ENCODE measurements at places on chromosomes 12 and 14.

GRCh38 chr12:79451978-79452377 is 238.8 kb downstream of the PAWR start:
- no peak for DNase-seq

- no peak for DNase-seq
Observed at GRCh38 chr12:58881816-58882215, 38.5 kb downstream of the LRIG3 start.

DNA sequence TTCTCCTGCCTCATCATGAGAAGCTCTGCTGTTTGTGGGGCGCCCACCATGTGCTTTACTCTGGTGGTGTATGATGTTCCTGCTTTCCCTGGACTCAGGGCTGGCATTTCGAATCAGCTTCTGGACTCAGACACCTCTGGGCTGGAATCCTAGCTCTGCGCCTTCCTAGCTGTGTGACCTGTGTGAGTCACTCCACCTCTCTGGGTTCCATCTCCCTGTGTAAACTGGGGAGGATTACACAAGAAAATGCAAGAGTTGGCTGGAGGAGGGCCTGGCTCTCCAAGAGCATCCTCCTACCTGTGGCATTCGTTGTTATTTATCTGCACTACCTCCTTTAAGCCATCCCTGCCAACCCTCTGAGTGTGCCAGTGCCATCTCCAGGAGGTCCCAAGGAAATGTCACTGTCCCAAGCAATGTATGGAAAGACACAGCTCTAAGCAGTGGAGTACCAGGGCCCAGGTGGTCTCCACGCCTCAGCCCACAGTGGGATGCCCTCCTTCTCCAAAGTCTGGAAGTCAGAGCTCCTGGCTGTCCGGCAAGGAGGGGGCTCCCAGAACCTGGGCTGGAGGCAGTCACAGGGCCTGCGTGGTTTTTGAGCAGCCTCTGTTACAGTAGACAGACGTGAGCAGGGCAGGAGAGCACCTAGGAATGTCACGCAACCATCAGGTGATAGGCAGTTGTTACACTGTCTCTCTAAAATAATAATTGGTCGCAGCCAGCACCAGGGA is 7.3 kb upstream of the TNFAIP2 start:
- no peak for DNase-seq

- peak; percentile 42 for DNase-seq
Observed at GRCh38 chr12:93502802-93503623, 35.7 kb downstream of the MRPL42 start.

DNA sequence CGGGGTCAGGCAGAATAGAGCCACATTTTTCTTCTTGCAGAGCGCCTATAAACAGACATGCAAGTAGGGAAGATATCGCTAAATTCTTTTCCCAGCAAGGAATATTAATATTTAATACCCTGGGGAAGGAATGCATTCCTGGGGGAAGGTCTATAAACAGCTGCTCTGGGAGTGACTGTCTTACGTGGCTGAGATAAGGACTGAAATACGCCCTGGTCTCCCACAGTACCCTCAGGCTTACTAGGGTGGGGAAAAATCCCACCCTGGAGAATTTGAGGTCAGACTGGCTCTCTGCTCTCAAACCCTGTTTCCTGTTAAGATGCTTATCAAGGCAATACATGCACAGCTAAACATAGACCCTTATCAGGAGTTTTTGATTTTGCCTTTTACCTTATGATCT is 262.3 kb downstream of the CEP128 start:
- DNase-seq: no peak

DNA sequence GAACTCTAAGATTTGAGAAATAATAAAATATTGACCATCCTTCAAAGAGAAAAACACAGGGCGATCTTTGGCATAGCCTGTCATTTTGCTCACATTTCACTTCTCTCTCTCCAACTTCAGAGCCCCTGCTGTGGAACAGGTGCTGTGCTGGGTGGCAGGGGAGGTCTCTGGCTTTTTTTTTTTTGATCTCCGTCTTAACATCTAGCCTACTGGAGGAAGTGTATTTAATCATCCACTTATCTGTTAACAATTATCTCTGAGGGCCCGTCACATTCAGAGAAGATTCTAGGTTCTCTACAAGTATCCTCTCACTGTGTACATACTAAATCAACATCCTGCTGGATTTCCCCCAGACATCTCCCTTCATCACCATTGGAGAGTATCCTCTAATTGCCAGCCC is 34.1 kb downstream of the CHST11 start:
- no peak for DNase-seq

- no peak for DNase-seq
Observed at GRCh38 chr12:100473716-100474150, at the start of gene NR1H4. Gene NR1H4 (plus strand): TSS chr12:100473866. CDS start chr12:100493324, 19,458 bp downstream.

GRCh38 chr12:77058740-77059139 is 6.6 kb downstream of the E2F7 start:
- DNase-seq: no peak

DNA sequence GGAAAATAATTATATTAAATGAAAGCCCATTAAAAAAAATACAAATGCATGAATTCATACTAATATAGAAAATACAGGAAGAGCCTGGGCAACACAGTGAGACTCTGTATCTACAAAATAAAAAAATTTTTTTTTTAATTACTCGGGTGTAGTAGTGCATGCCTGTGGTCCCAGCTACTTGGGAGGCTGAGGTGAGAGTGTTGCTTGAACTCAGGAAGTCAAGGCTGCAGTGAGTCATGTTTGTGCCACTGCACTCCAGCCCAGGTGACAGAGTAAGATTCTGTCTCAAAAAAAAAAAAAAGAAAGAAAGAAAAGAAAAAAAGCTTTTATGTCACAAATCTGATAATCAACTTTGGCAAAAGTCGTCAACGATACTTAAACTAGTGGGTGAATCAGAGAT is 80.6 kb upstream of the PLEKHA5 start:
- no peak for DNase-seq

- DNase-seq: peak; percentile 91
Observed at GRCh38 chr14:99266181-99267178, 5.5 kb downstream of the BCL11B start.

GRCh38 chr14:62308891-62309290 is 546.7 kb downstream of the SNAPC1 start:
- no peak for DNase-seq

- no peak for DNase-seq
Observed at GRCh38 chr14:92254786-92255185, 68.2 kb upstream of the SLC24A4 start.

GRCh38 chr14:60655898-60656685 is 6.8 kb upstream of the SIX1 start:
- DNase-seq: no peak

DNA sequence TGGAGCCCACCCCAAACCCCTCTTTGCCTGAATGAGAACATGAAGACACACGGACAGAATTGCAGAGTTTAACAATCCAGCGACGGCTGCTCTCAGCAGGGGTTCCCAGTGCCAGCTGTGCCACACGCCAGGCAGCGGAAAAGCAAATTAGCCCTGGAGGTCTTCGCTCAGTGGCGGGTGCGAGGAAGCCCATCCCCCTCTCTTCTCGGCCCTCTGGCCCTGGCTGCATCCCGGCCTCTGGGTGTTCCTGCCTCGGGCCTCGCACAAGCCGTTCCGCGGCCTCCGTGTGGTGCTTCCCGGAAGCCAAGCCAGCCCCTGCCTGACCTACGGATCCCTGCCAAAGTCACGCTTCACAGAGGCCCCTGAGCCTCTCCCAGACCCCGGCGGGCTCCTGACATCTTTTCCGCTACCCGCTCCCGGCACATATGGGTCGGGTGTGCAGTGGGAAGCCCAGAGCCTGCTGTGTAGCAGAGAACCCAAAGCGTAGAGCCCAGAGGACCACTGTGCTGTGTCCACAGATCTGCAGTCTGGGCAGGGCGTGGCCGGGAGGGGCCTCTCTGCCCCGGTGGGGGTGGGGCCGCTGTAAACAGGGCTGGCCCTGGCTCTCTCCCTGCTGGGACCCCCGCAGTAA is 70.7 kb upstream of the GALNT9 start:
- no peak for DNase-seq

DNA sequence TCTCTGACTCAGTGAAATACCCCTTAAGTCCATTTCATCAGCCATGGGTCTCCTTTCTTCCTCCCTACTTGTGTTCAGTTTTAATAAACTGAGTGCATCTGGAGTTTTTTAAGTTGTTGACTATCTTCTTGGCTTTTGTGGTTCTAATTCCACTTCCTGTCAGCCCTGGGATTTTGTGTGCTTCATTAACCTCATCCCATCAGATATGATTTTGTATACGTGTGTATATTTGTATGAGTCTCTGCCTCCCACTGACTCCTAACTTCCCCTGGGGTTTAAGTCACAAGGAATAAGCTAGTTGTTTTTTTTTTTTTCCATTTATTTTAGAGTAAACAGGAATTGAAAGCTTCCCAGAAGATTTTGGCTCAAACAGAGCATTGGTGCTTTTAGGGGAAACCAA is 62.7 kb downstream of the TTLL5 start:
- no peak for DNase-seq

DNA sequence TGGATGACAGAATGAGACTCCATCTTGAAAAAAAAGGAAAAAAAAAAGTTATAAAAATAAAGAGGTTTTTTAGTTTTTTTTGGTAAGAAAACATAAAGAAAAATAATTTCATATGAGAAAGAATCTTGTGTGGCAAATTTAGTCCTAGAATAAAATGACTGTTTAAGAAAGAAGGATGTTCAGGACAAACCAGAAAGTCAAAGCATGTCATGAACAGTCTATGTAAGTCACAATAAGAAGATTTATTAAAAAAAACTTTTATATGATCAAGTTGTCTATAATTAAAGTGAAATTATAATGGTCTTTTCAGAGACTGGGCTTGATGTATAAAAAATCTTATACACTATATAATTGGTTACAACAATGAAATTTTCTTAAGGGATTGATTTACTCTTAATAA is 68.1 kb upstream of the HECTD1 start:
- DNase-seq: no peak

All from activated CD4-positive, alpha-beta T cell treated with anti-CD3 and anti-CD28 coated beads, Interleukin-2, amount 50 U/mL, for 16 hours (primary cell).